ENCODE measurements at places on chromosomes 16 and 17. TPM values are rescaled to one million over a fixed set of nuclear protein-coding genes. Genes with fewer than 3 reads are reported as not detected.

Gene EPN3
- not detected for total RNA-seq

Gene PYDC1
- total RNA-seq, result not detected

Gene PIEZO1
- 90.5 TPM for total RNA-seq

Gene TAT
- total RNA-seq, result 0.20 TPM

Gene PRKCB
- 6.9 TPM for total RNA-seq

Gene KRTAP4-9
- total RNA-seq, result not detected

Gene TMUB2
- 33.5 TPM for total RNA-seq

Gene ACSM2A
- total RNA-seq, result not detected

Gene HSF5
- not detected for total RNA-seq

Gene OTOP3
- total RNA-seq, result not detected

Gene CD300E
- total RNA-seq, result 0.59 TPM

Gene CALB2
- 16.8 TPM for total RNA-seq

Gene CRYBA1
- not detected for total RNA-seq

Gene HOXB7
- 2.2 TPM for total RNA-seq

Gene DHRS7C
- not detected for total RNA-seq

Gene TBC1D3L
- total RNA-seq, result 21.6 TPM

Gene ODF4
- total RNA-seq, result not detected

Gene ZNF200
- 8.4 TPM for total RNA-seq

Gene TSNAXIP1
- total RNA-seq, result 2.8 TPM

Gene ALDH3A1
- total RNA-seq, result 1.7 TPM

Measured in tibial nerve (tissue), 4 donors.